ENCODE measurements at places on chromosomes 12 and 14.
A peak's percentile ranks its signal among the peaks of the same experiment; 100 is the strongest.

DNA sequence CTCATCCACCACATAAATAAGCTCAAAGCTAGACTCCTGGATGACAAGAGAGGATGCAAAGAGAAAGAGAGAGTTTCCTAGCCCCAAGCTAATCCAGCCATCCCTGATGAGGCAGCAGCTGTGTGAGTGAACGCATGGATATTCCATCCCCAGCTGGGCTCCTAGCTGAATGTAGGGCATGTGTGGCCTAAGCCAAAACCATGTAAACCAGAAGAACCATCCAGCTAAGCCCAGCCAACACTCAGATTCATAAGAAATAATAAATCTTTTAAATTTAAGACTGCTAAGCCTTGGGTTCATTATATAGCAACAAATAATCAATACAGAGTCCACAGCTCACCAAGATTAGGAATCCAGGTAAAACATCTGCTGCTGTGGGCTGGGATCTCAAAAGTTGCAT, 94.3 kb downstream of the TNFAIP2 start:
- no peak for DNase-seq

DNA sequence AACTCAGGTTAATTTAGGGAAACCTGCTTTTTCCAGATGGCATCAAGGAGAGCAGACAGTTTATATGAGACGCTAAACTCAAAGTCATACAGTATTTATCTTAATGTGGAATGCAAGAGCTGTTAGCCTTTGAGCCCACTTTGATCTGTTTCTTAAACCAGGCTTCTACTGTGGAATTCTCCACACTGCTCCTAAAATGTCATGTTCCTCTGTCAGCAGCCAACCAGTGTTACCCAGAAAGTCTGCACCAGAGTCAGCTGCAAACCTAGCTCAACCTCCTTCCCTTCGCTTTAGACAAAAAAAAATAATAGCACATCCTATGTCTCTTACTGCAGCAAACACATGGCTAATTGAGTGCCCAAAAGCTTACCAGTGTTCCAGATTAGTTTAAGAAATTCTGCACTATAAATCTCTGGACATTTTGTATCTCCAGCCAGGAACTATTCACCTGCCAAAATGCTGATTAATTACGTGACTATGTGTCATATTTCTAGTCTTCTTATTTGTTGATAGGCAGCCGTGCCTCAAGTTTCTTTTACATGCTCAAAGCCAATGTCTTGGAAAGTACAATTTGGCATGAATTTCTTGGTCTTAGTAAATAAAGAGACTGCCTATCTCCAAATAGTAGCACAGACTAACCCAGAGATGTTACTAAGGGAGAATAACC, 21.8 kb downstream of the ARMH4 start:
- DNase-seq = no peak

- no peak for DNase-seq
These were observed 11.6 kb upstream of the CHFR start for GRCh38 chr12:132899033-132899432.

- DNase-seq = no peak
These were observed 87.9 kb upstream of the HSPB8 start for GRCh38 chr12:119090865-119091264.

DNA sequence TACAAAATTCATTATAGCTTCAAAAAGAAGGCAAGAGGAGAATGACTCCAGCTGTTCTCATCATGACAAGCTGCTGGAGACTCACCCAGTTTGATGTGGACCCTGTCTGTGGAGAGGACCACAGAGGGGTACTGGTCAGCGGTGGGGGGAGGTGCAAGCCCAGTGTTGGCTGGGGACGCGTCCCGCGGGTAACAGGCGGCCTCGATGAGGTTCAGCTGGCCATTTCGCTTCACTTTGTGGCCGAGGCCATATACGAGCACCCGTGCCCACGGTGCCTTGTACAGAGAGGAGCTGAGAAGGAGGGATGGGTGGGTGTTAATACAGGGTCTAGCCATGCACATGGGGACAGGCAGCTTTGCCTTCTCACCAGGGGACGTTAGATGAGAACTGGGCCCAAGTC, 67.1 kb downstream of the TRAFD1 start:
- no peak for DNase-seq

DNA sequence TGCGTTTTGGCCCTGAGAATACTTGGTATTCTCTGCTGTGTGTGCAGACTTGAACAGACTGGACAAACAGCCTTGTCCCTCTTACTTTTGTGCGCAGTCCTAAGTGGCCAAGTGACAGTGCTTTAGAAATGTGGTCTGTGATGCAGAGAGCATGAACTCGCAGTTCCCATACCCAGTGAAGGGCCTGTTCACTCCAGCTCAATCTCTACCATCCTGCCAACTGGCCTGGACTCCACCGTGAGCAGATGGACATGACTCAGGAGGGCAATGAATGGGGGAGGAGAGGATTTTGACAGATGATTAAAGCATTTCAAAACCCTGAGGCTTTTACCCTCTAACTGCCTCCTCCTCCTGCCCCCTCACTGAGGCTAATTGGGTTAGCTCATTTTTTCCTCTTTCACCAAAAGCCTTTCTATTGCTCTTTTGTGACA, 62.5 kb upstream of the PYGL start:
- DNase-seq = no peak

GRCh38 chr14:72941286-72941985, 15.2 kb downstream of the DCAF4 start:
- no peak for DNase-seq

GRCh38 chr14:75282170-75282554, 3.5 kb downstream of the FOS start:
- no peak for DNase-seq

GRCh38 chr14:65336191-65336591, 76.3 kb upstream of the FUT8 start:
- peak; percentile 8 for DNase-seq

- DNase-seq = peak; percentile 14
These were observed 247.4 kb downstream of the GALC start for GRCh38 chr14:87745507-87746118.

DNA sequence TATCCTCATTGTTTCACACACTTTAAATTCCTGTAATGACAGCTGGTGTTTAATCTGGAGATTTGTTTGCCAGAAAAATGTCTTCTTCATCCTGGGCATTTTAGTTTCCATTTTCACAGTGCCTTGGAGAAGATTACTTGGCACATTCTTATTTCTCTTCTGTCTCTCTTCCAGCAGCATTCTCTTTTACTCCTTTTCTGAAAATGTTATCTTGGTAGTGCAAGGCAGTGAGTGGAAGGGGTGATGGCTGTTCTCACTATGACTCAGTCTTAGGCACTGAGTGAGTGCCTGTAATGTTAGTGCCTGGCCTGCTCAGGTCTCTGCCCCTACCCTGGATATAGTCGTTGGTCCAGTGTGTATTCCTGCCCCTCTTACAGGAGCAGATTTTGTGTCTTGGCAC, 13.1 kb downstream of the CLECL1 start:
- no peak for DNase-seq

GRCh38 chr14:75751296-75751695, 90.2 kb downstream of the TTLL5 start:
- DNase-seq = no peak

DNA sequence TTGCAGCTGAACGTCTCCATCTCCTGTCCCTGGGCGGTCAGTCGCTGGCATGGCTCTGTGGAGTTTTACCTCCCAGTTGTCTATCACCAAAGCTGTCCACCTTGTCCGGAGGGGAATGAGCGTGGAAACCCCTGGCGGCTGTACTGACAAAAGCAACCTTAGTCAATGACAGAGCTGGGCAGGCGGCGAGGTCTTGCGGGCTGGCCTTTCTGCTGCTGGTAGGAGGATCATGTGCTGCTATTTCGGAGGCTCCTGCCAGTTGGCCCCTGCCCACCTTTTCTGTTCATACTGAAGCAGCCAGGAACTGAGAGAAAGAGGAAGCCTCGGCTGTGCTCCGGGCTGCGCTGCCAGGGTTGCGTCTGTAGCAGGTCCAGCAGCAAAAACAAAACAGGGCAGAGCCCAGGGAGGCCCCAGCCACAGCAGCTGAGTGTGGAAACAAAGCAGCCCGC, 57.7 kb downstream of the HMGA2 start:
- no peak for DNase-seq

- no peak for DNase-seq
These were observed 75.0 kb upstream of the DYRK2 start for GRCh38 chr12:67573566-67573965.

GRCh38 chr12:40464121-40464520, 228.1 kb upstream of the CNTN1 start:
- DNase-seq = no peak

GRCh38 chr12:3022961-3023360, 54.2 kb upstream of the TSPAN9 start:
- no peak for DNase-seq

DNA sequence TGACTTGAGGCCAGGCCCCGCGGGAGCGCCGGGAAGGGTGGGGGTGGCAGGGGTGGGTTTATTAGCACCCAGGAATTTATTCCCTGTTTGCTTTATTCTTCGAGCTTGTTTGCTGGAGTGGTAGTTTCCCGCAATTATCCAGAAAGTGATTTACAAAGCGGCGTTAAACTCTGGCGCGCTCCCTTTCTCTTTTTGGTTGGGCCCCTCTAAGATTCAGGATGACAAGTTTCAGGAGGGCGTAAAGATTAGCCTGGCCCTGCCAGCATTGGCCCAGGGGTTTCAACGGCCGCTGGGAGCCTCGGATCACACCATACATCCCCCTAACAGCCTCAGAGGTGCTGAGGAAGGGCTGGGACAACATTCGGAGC, 444 bp upstream of the NKX2-8 start:
- no peak for DNase-seq

- DNase-seq = no peak
These were observed 291.4 kb downstream of the NAV3 start for GRCh38 chr12:78121969-78122610.

DNA sequence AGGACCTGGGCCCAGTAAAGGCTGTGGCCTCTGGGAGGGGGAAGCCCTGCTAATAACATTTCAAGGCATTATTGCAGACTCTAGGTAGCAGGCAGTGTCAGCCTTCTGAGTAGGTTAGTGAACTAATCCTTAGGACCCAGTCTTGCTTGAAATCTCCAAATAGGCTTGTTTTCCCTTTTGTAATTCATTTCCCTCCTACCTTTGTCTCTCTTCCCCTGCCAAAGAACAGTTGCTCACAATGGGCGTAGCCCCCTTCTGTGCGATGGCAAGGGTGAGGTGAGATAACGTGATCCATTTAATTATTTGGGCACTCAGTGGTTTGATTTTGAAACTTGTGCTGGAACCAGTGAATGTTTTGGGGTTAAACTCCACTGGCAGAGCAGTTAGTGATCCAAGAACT, 10.9 kb downstream of the PELI2 start:
- DNase-seq = no peak

- no peak for DNase-seq
These were observed 1595.1 kb upstream of the SEL1L start for GRCh38 chr14:83128783-83129182.

DNA sequence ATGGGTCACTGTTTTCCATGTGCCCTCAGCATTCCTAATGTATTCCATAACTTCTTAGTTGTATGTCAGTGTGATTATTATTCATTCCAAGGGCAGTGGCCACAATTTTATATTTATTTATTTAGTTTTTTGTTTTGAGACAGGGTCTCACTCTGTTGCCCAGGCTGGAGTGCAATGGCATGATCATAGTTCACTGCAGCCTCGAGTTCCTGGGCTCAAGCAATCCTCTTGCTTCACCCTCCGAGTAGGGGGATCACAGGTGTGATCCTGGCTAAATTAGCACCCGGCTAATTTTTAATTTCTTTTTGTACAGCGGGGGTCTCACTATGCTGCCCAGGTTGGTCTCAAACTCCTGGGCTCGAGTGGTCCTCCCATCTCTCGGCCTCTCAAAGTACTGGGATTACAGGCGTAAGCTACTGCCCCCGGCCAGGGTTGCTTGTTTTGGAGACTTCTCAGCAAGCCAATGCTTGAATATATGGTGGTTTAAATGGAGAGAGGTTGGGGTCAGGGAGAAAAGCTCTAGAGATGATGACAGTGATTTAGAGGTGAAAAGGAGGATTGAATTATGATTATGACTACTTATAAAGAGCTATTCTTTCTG, 7.6 kb downstream of the GPRC5A start:
- DNase-seq = no peak

DNA sequence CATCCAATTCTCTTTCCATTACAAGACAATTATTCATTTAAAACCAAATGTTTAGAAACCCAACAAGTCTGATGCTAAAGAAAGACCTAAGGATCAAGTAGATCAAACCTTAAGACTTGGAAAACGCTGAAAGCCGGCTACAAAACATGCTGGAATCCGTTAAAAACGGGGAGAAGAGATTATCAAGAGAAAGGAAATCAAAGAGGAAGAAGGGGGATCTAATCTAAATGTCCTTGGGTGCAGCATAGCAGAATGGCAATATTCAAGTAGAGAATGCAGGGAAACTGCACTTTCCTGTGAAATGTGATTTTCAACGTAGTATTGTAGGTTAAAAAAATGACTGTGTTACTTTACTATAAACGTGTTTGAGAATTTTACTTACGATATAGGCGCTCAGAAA, 1.3 kb downstream of the PPP1R13B start:
- no peak for DNase-seq

DNA sequence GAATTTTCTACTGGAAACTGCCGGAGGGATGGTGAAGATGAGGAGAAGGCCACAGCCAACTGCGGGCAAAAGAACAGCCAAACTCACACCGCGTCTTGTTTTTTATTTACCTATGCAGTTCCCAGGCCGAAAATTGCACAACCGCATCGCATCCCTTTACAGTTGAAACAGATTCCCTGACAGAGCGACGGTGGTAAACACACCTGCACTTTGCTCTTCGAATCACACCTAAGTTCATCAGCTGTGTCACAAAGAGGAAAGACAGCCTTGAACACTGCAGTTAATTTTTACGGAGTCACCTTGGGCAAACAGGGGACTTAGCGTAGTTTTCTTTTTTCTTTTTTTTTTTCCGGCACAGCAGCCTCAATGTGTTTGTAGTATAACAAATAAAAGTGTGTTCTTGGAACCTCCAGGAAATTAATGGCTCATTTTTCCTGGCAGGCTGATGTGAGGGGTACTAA, 272.0 kb upstream of the DIO3 start:
- DNase-seq = no peak

GRCh38 chr12:92702754-92703679, at the start of gene PLEKHG7:
Gene PLEKHG7, plus strand, starts transcription at chr12:92702989. Its CDS starts 3,643 bp downstream, at chr12:92706632.
- DNase-seq = no peak

- peak; percentile 64 for DNase-seq
These were observed 93.9 kb downstream of the KSR2 start for GRCh38 chr12:117874842-117875434.

- DNase-seq = no peak
These were observed 32.6 kb upstream of the PLEKHD1 start for GRCh38 chr14:69451941-69452340.

GRCh38 chr14:62251237-62251636, 489.0 kb downstream of the SNAPC1 start:
- DNase-seq = no peak
